ENCODE measurements at places on chromosomes 12 and 14.

DNA sequence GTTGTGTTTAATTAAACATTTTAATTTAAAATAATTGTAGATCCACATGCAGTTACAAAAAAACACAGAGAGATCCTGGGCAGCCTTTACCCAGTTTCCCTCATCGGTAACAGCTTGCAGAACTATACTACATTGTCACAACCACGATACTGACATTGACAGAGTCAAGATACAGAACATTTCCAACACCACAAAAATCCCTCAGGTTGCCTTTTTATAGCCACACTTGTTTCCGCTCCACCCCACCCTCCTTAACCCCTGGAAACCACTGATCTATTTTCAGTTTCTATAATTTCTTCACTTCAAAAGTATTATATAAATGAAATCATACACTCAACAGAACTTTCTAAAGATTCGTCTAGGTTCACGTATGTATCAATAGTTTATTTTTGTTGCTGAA lies 458.8 kb upstream of the SOX5 start:
- DNase-seq: no peak

DNA sequence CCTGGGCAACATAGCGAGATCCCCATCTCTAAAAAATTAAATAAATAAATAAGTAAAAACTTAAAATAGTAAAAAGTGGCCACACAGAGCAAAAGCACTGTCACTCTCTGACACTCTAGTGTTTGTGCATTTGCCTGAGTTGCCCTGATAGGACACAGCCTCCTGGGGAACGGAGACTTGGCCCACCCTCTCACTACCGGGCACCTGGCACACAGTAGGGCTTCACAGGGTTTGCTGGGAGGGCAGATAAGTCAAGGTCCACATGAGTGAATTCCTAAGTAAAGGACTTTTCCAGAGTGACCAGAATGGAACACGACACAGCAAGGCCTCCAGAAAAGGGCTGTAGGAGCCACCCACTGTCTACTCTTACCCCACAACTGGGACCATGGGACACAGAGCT lies 54.3 kb downstream of the SCARB1 start:
- DNase-seq: no peak

DNA sequence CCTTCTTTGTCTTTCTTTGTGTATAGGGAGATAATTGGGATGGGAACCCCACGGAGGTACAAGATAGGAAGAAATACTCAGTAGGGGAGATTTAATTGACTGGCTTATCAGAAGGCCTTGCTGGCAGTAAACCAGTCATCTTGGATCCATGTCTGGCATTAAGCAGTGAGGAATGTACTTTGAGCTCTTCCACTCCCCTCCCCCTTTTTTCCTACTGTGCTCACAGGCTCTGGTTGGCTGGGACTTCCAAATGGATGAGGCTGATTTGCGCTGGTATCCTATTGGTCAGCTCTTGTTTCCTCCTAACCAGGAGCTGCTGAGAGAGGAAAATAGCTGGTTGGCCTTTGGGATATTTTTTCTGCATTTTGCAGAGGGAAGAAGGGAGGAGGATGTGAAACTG lies 24.7 kb downstream of the NGDN start:
- DNase-seq: peak; percentile 14

DNA sequence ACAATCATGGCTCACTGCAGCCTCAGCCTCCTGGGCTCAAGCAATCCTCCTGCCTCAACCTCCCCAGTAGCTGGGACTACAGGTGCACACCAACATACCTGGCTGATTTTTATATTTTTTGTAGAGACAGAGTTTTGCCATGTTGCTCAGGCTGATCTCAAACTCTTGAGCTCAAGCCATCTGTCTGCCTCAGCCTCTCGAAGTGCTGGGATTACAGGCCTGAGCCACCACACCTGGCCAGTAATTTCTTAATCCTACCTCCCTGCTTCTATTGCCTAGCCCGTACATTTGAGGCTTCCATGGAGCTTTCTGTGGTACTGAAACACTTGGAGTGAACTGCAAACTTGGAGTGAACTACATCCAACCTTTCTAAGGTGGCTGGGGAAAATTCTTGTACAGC lies 20.7 kb downstream of the SLC35E3 start:
- DNase-seq: no peak

DNA sequence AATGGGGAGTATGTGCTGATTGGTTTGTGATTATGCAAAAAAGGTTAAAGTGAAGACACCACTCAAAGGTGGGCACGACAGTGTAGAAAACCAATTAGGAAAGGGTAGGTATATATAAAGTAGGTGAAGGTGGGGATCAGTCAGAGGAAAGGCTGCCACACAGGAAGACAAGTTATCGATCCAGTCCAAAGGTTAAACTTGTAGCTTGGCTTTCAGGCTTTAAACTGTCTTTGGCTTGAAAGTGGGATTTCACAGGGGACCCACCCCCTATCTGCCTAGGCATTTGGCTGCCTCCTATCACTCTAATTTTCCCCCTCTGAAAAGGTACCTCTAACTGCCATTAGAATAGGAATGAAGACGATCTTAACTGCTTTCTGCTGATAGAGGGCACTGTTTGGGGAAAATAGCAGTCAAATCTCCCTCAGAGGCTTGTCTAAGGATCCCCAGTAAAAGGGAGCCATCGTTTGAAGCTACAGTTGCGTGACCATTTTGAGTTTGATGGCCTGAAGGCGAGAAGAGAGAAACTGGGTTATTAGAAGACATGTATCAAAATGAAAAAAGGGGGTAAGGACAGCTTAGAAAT lies 250.2 kb downstream of the GPHN start:
- DNase-seq: no peak

- DNase-seq: peak; percentile 44
Observed at GRCh38 chr12:27424631-27425230, 21.8 kb upstream of the SMCO2 start.

DNA sequence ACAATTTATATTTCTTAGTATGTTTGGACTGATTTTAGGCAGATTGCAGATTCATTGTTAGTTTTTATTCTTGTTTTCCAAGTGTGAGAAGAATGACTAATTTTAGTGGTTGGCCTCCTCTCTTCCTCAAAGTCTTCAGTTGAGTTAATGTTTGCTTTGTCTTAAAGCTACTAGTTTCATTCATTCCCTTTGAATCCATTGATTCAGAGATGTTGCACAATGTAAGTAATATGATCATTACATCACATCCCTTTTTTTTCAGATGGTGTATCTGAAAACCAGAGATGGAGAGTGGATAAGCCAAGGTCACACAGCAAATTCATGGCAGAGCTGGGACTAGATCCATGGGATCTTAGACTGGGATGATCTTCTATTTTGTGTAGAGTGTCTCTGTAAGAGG lies 577.5 kb downstream of the BCL11B start:
- DNase-seq: no peak

DNA sequence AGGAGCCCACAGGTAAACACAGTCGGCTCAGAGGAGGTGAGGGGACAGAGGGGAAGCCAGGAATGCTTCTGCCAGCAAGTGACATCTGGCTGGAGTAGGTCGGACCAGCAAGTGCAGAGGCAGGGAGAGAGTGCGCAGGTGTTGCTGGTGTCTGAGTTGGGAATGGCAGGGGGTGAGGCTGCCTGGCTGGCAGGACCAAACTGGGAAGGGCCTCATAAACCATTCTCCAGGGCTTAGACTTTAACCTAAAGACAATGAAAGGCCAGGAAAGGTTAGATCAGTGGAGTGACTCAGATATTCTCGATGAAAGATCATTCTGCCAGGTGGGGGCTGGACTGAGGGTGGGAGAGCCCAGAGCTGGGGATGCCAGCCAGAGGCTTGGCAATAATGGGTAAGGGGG lies 66.4 kb downstream of the ITPK1 start:
- no peak for DNase-seq

- DNase-seq: peak; percentile 57
Observed at GRCh38 chr12:59937148-59937547, 341.3 kb downstream of the SLC16A7 start.

DNA sequence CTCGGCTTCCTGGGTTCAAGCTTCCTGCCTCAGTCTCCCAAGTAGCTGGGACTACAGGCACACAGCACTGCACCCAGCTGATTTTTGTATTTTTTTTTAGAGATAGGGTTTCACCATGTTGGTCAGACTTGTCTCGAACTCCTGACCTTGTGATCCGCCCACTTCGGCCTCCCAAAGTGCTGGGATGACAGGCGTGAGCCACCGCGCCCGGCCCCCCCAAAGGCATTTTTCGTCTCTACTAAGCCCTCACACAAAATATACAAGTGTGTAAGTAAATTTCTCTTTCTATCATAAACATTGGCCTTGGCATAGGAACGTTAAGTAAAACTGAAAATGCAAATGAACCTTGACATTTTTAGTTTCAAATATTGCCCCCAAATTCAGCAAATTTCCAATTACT lies 2.1 kb downstream of the ACAD10 start:
- no peak for DNase-seq

GRCh38 chr12:113577464-113578129 lies 105.9 kb upstream of the LHX5 start:
- DNase-seq: no peak

DNA sequence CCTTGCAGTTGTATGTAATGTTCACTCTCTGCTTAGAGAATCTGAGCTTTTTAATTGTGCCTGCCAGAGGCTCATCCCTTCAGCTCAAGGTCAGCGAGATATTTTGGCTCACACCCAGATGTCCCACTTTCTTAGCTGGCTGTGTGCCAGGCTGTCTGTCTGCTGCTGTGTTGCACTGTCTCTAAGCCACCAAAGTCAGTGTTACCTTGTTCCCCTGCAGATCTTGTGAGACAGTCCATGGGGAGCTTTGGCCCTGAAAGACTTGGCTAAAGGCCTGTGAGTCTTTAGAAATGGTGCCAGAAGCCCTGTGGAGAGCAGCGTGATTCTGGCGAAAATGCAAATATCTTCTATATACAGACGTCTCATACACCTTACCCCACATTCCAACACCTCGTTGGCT lies 293.7 kb downstream of the TTC6 start:
- no peak for DNase-seq

DNA sequence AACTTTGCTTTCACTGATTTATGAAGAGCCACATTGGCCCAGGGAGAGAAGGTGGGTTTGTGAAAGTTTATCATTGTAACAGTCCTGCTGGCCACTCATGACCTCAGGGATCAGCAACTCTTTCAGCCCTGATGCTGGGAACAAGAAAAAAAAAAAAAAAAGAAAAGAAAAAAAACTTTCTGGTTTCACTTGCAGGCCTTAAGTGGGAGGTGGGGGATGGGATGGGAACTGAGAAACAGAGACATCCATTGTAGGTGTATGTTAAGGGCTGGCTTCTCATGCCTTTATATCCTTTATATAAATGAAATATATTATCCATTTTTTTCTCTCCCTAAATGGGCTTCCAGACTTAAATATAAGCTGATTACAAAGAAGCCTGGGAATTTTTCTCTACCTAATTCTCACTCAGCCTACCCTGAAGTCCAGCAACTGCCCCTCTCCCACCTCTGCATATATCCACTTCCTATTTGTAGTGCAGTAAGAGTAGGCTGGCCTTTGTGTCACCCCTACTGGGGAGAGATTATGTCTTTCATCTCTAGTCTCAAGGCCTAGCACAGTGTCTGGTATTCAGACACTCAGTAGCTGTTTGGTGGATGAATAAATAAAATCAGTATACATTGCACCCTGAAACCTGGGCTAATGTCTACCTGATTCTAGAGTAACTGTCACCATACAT lies 187.1 kb downstream of the KICS2 start:
- DNase-seq: no peak

DNA sequence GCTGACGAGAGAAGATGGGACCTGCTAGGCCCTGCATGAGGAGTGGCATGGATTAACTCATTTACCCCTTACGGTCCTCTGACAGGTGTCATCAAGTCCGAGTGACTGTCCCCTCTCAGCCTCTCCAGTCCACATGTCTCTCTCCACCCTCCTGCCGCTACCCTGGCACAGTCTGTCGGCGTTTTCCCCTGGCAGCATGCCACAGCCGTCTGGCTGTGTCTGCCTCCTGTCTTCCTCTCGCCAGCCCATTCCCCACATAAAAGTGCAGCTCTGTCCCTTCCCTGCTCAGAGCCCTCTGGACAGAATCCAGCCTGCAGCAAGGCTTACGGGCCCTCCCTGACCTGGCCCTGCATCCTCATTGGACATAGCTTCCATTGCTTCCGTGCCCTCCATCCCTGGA lies 45.6 kb downstream of the UBE3B start:
- DNase-seq: no peak

GRCh38 chr12:31728289-31728916 lies 418 bp downstream of the AMN1 start:
- no peak for DNase-seq

GRCh38 chr14:93153121-93153520 lies 31.6 kb downstream of the MOAP1 start:
- no peak for DNase-seq

- no peak for DNase-seq
Observed at GRCh38 chr12:8722286-8722800, 24.6 kb downstream of the RIMKLB start.

DNA sequence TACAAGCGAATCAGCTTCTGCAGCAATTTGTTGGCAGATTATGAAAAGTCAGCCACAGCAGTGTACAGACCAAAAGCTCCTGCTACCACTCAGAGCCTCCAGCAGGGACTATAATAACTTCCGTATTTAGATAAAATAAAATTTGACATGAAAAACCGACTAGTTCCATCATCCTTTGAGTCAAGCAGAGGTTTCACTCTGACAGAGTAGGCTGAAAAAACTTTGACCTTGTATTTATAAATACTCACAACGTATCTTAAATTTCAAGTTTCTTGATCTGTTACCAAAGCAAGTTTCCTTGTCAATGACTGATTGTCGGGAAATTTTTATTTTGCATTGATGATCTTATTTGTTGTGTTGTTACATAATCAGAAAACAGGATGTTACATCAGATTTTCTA lies 283.4 kb downstream of the DAD1 start:
- DNase-seq: no peak

GRCh38 chr12:78119351-78119918 lies 288.7 kb downstream of the NAV3 start:
- no peak for DNase-seq

- no peak for DNase-seq
Observed at GRCh38 chr12:113075137-113075683, 18.7 kb downstream of the DTX1 start.

DNA sequence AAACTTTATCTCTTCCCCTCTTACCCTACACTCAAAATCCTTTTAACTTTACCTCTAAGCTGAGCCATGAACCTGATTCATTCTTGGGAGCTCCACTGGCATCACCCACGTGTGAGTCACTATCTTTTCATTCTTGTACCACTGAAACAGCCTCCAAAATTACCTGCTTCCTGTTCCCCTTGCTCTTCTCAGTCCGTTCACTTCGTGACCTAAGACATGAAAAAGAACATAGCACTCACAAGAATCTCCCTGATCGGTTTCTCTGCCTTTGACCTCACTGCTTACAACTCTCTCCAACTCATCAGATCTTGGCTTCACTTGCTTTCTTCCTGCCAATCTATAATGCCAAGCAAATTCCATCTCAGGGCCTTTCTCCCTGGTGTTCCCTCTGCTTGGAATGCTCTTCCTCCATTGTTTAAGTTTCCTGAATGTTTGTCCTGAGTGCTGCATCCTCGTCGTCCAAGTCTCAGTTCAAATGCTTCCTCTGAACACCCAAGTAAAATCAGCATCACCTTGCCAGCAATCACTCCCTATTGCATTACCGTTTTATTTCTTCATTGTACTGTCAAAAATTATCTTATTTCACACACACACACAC lies 9.2 kb downstream of the GLIPR1 start:
- DNase-seq: peak; percentile 79

- DNase-seq: no peak
Observed at GRCh38 chr12:110688446-110689280, at the start of gene HVCN1. Gene HVCN1 (minus strand): TSS chr12:110689115. CDS start chr12:110683245, 5,870 bp downstream.

DNA sequence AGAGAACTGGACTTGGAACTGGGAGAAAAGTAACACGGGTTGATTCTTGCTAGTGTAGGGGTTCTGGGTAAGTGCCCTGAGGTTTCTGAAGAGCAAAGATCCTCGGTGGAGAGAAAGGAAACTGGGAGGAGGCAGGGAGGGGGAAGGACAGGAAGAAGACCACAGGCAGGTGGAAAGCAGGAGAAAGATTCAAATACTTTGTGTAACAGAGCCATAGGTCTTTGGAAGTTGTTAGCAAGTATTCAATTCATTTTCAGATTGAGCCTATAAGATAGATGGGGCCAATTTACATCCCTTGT lies 1.3 kb downstream of the PNP start:
- peak; percentile 29 for DNase-seq
